ENCODE measurements at places on chromosomes 6 and 20. TPM values are rescaled to one million over a fixed set of nuclear protein-coding genes. Genes with fewer than 3 reads are reported as not detected.

- DNase-seq = no peak
- H3K27me3 ChIP-seq = peaks cover 6% of the 10 kb centered on the region
- H3K27ac ChIP-seq = no peak overlapping the region
- no peaks in the 10 kb centered on the region for H3K36me3 ChIP-seq
Observed at GRCh38 chr20:20204256-20204655, 151.9 kb downstream of the CFAP61 start.

DNA sequence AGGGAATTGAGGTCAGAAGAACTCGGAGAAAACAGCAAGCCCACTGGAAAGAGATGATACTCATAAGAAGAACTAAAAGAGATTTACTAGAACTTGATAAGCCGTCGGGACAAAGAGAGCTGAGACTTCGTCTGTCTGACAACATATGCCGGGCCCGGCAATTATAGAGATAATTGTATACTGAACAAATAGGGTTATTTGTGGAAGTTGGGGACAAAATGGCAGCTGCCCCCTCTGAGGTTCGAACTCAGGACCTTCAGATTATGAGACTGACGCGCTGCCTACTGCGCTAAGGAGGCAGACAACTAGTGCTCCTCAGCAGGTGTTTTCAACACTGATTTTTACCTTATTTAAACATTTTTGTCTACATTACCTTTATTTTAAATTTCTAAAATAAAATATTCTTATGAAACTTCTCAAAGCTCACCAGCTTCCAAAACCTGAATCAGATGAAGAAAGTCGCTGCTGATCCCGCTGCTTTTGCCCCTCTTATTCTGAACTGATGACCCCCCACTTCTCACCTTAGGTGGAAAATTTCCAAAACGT, 29.3 kb upstream of the TRIM27 start:
- H3K27ac ChIP-seq = peak overlapping the region; percentile 38
- DNase-seq = peak; percentile 69
- peaks cover 28% of the 10 kb centered on the region for H3K4me1 ChIP-seq
- peaks cover 4% of the 10 kb centered on the region for H3K36me3 ChIP-seq
- peaks cover 6% of the 10 kb centered on the region for H3K27me3 ChIP-seq
- H3K4me3 ChIP-seq = peak overlapping the region; percentile 88

DNA sequence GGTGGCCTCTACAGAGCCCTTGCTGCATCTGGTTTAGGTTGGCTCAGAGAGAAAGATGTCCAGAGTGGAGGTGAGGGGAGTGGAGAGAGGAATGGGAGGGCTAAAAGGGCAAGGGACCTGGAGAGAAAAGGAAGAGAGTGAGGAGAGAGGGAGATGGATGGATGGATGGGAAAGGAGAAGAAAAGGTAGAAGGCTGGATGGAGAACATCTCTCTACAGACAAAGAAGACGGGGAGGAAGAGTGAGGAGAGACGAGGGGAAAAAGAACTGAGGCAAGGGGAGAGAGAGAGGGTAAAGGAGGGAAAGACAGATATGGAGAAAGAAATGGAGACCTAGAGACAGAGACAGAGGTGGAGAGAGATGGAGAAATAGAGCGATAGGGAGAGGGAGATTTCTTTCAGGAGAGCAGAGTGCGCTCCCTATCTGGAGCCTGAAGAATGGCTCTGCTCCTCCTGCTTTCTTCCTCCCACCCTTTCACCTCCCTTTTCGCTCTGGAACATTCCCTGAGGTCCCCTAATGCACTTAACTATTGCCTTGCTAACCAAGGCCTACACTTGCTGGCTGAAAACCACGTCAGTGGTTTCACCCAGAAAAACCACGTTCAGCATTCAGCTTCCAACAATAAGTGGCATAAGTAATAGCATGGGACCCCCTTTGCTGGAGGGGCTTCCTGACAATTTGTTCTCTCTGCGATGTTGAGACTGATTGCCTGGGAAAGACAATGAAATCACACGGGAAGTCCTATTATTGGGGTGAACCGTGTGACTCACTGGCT, 286.3 kb downstream of the CDH26 start:
- peak overlapping the region; percentile 34 for H3K27ac ChIP-seq
- H3K4me3 ChIP-seq = no peak overlapping the region
- H3K36me3 ChIP-seq = no peaks in the 10 kb centered on the region
- no peak for DNase-seq
- H3K4me1 ChIP-seq = peaks cover 73% of the 10 kb centered on the region
- peaks cover 8% of the 10 kb centered on the region for H3K27me3 ChIP-seq

DNA sequence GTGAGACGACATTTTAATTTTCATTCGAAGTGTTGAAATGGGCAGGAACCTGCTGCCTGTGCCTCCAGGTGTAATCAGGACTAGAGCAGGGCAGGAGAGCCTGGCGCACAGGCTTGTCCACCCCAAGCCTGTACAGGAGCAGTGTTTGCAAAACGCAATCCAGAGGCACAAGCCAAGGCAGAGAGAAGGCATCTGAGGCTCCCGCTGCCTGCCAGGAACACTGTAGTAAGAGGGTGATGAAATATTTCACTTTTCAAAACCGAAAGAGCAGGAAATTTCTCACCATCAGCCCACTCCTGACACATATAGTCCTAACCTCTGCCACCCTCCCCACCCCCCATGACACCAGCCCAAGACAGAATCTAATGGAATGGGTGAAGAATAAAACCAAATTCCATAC, 132.5 kb downstream of the RTN4IP1 start:
- H3K36me3 ChIP-seq = no peaks in the 10 kb centered on the region
- peaks cover 1% of the 10 kb centered on the region for H3K4me1 ChIP-seq
- H3K27me3 ChIP-seq = peaks cover 17% of the 10 kb centered on the region
- no peak overlapping the region for H3K27ac ChIP-seq
- DNase-seq = no peak

DNA sequence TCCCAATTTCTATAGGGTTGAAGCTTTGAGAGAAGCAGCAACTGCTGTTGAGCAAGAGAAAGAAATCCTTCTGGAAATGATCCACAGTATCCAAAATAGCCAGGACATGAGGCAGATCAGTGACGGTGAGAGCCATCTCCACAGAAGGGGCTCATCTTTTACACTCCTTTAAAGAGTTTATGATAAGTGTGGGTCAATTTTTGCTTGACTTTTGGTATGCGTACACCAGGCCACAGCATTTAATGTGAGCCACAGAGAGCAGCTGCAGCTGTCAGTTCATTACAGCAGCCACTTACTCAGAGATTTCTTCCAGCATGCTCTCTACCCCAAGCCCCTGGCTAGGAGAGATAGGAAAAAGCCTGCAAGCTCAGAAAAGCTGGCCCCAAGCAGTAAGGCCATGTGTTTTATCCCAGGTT, 9.9 kb downstream of the BAG2 start:
- peaks cover 67% of the 10 kb centered on the region for H3K4me1 ChIP-seq
- H3K27ac ChIP-seq = peak overlapping the region; percentile 16
- DNase-seq = no peak
- no peaks in the 10 kb centered on the region for H3K27me3 ChIP-seq
- peaks cover 70% of the 10 kb centered on the region for H3K36me3 ChIP-seq
- H3K4me3 ChIP-seq = no peak overlapping the region

DNA sequence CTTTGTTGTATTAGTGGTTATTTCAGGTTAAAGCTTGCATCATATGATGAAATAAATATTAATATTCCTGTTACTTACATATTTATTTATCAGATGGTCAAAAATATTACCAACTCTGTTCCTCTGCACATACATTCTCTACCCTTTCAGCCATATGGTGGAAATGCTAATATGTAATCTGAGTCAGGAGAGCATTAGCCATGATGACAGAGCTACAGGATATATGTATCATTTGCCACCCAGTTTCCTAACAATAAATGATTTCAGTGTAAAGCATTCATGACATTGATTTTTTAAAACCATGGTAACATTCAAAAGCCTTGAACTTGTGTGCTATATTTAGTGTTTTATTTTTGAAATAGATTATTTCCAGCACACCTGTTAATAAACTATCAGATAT, 16.6 kb downstream of the POPDC3 start:
- H3K36me3 ChIP-seq = peaks cover 5% of the 10 kb centered on the region
- no peak overlapping the region for H3K4me3 ChIP-seq
- peaks cover 29% of the 10 kb centered on the region for H3K4me1 ChIP-seq
- H3K27ac ChIP-seq = no peak overlapping the region

The IGF2R gene
- 87.1 TPM for total RNA-seq

The GPR63 gene
- total RNA-seq = 1.3 TPM

The NOX3 gene
- not detected for total RNA-seq

The TRIM31 gene
- not detected for total RNA-seq

Measured in HFFc6 (cell line).